MCF 10A (cell line): ENCODE measurements at places on chromosomes 5 and 9.

DNA sequence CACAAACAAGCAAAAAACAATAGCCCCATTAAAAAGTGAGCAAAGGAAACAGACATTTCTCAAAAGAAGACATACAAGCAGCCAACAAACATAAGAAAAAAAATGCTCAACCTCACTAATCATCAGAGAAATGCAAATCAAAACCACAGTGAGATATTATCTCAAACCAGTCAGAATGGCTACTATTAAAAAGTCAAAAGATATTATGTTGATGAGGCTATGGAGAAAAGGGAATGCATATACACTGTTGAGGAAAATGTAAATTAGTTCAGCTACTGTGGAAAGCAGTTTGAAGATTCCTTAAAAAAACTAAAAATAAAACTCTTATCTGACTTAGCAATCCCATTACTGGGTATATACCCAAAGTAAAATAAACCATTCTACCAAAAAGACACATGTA lies 28.7 kb upstream of the BARX1 start:
- no peak for DNase-seq

DNA sequence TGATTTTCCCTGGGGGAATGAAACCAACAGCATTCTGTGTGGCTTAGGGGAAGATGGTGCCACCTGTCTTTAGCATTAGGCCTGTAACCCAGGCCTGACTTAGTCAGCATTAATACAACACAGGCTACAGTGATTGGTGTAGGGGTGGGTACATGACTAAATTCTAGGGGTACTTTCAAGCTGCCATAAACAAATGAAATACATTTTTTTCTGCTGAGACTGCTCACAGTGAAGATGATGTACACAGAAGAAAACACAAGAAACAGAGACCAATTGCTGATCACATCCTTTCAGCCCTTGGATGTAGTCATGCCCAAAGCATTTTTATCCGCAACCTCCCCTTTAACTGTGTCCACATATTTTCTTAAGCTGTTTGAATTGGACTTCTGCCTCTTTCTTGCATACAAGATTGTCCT lies 527.2 kb downstream of the KCTD16 start:
- peak; percentile 88 for DNase-seq

GRCh38 chr5:179803651-179804554 lies 2.8 kb downstream of the MGAT4B start:
- no peak for DNase-seq

GRCh38 chr5:59792983-59793585 lies 100.4 kb downstream of the PDE4D start:
- DNase-seq, result peak; percentile 98

GRCh38 chr5:122394284-122394930 lies 82.4 kb downstream of the SNCAIP start:
- no peak for DNase-seq

GRCh38 chr9:136198605-136199083 lies 6.3 kb downstream of the LHX3 start:
- no peak for DNase-seq
